Stomach (tissue), 19 donors: ENCODE measurements at places on chromosomes 7 and 10. TPM values are rescaled to one million over a fixed set of nuclear protein-coding genes. Genes with fewer than 3 reads are reported as not detected.

ASZ1 gene
- not detected for polyA plus RNA-seq

ADK gene
- 13.5 TPM for polyA plus RNA-seq

AKR1C2 gene
- 40.0 TPM for polyA plus RNA-seq

CPA2 gene
- polyA plus RNA-seq, result 62.8 TPM

C1QL3 gene
- not detected for polyA plus RNA-seq

OR13A1 gene
- not detected for polyA plus RNA-seq

AVPI1 gene
- polyA plus RNA-seq, result 23.5 TPM

DRGX gene
- polyA plus RNA-seq, result not detected

TYW1B gene
- 0.93 TPM for polyA plus RNA-seq

AKAP9 gene
- polyA plus RNA-seq, result 10.8 TPM

ADRA2A gene
- polyA plus RNA-seq, result 0.31 TPM

C10orf143 gene
- polyA plus RNA-seq, result 11.6 TPM

PRPS1L1 gene
- not detected for polyA plus RNA-seq

ARMC3 gene
- polyA plus RNA-seq, result not detected

VWC2 gene
- 0.03 TPM for polyA plus RNA-seq

JCAD gene
- polyA plus RNA-seq, result 1.6 TPM

CYP3A4 gene
- polyA plus RNA-seq, result not detected

SNCG gene
- polyA plus RNA-seq, result 59.6 TPM

MAGI2 gene
- 1.4 TPM for polyA plus RNA-seq

OR2A42 gene
- not detected for polyA plus RNA-seq

SPDYE2 gene
- not detected for polyA plus RNA-seq

PLPP4 gene
- polyA plus RNA-seq, result not detected

ERVW-1 gene
- polyA plus RNA-seq, result not detected

TMEM213 gene
- not detected for polyA plus RNA-seq

ETV1 gene
- polyA plus RNA-seq, result 0.88 TPM

SLC18A2 gene
- polyA plus RNA-seq, result 1.2 TPM

TEX36 gene
- polyA plus RNA-seq, result not detected

FAM131B gene
- polyA plus RNA-seq, result 0.56 TPM

RSPH10B gene
- polyA plus RNA-seq, result 0.08 TPM

NKX6-2 gene
- polyA plus RNA-seq, result 0.65 TPM

HOXA2 gene
- polyA plus RNA-seq, result 3.7 TPM

TRPV6 gene
- polyA plus RNA-seq, result 7.7 TPM

TRIM8 gene
- 45.6 TPM for polyA plus RNA-seq

RBP3 gene
- polyA plus RNA-seq, result not detected

AIFM2 gene
- 10.6 TPM for polyA plus RNA-seq

PRKG1 gene
- polyA plus RNA-seq, result 3.7 TPM

ZNF804B gene
- polyA plus RNA-seq, result not detected

FAM221A gene
- polyA plus RNA-seq, result 10.6 TPM

IFIT2 gene
- 2.3 TPM for polyA plus RNA-seq

RBM48 gene
- polyA plus RNA-seq, result 6.3 TPM

NUTM2A gene
- polyA plus RNA-seq, result 3.8 TPM

CTAGE6 gene
- polyA plus RNA-seq, result not detected

ITGA8 gene
- 8.9 TPM for polyA plus RNA-seq

ELMO1 gene
- 10.2 TPM for polyA plus RNA-seq

VSIR gene
- 14.2 TPM for polyA plus RNA-seq

RBP4 gene
- 20.5 TPM for polyA plus RNA-seq

FGFBP3 gene
- 0.46 TPM for polyA plus RNA-seq

FAM13C gene
- 2.5 TPM for polyA plus RNA-seq

NPSR1 gene
- polyA plus RNA-seq, result not detected

SLC26A5 gene
- 0.46 TPM for polyA plus RNA-seq

CRYGN gene
- polyA plus RNA-seq, result not detected

SFMBT2 gene
- 0.90 TPM for polyA plus RNA-seq

UCMA gene
- not detected for polyA plus RNA-seq

CCDC146 gene
- polyA plus RNA-seq, result 14.3 TPM

TMEM178B gene
- polyA plus RNA-seq, result 0.15 TPM

CUBN gene
- polyA plus RNA-seq, result 0.10 TPM

RET gene
- 1.9 TPM for polyA plus RNA-seq

COBL gene
- polyA plus RNA-seq, result 12.6 TPM

INPP5A gene
- polyA plus RNA-seq, result 17.2 TPM
